ENCODE measurements at places on chromosomes 7 and 10.

- DNase-seq = no peak
These were observed 91.3 kb downstream of the POU6F2 start for GRCh38 chr7:39069031-39069430.

GRCh38 chr10:4162571-4163286 lies 377.7 kb upstream of the KLF6 start:
- DNase-seq = no peak

- peak; percentile 31 for DNase-seq
These were observed 27.8 kb downstream of the DENND10 start for GRCh38 chr10:119131512-119132240.

GRCh38 chr10:74032900-74033655 lies 35.2 kb downstream of the VCL start:
- DNase-seq = no peak

DNA sequence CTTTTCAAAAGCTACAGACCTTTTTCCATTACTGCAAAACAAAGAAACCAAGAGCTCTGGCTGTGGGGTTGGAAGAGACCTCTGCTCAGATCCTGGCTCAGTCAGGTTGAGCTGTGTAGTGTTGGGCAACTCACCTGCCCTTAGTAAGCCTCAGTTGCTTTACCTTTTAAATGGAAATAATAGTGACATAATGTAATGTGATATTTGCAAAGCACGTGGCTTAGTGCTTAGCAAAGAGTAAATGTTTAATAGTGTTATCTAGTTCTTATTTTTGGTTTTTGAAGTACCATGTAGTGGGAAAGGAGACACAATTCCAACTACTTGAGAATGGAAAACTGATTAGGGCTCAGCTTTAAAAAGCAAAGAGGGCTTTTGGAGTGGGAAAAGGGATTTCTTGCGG lies 100.2 kb downstream of the SVIL start:
- DNase-seq = no peak

GRCh38 chr7:19871102-19871501 lies 97.7 kb upstream of the TMEM196 start:
- DNase-seq = no peak

- DNase-seq = no peak
These were observed 4.1 kb downstream of the CYP2W1 start for GRCh38 chr7:986766-987751.
